ENCODE measurements at places on chromosomes 5 and 9.

GRCh38 chr9:100670719-100671118 lies 92.8 kb downstream of the CAVIN4 start:
- DNase-seq = peak; percentile 82

DNA sequence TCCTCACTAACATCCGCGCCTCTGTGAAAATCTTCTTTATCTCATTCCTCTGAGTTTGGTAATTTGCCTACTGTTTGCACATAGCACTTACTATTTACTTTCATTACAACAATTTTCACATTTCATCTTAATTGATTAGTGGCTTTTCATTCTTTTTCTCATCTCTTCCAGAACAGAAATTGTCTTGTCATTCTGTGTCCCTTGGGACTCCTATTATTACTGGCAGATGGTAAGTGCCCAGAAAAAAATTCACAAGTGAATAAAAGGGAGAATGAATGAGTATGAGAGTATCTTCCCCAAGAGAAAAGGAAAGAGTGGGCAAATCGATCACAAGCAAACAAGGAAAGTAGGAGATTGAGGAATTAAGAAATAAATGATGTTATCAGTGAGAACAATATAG lies 876.1 kb downstream of the TLE4 start:
- DNase-seq = no peak

GRCh38 chr5:144487761-144488160 lies 317.1 kb downstream of the KCTD16 start:
- no peak for DNase-seq

GRCh38 chr9:105676351-105676923 lies 14.2 kb downstream of the TAL2 start:
- no peak for DNase-seq

DNA sequence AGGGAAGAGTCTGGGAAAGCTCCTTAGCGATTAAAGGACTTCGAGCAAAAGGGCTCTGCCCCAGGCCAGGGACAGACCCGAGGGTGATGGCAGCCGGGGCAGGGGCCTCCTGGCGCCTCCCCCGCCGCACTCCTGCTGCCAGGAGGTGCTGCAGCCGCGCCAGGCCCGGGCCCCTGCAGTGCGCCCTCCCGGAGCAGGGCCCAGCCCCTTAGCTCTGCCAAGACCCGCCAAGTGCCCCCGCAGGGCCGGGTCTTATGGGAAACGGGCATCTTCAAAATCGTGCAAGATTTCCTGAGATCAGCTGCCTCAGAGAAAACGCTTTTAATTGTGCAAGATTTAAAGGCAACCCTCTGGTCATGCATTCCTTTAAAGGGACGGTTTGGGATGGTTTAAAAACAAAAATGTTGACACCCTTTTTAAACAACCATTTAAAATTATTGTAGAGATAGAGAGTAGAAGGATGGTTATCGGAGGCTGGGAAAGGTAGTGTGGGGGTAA lies 52.4 kb downstream of the CDC14B start:
- no peak for DNase-seq

DNA sequence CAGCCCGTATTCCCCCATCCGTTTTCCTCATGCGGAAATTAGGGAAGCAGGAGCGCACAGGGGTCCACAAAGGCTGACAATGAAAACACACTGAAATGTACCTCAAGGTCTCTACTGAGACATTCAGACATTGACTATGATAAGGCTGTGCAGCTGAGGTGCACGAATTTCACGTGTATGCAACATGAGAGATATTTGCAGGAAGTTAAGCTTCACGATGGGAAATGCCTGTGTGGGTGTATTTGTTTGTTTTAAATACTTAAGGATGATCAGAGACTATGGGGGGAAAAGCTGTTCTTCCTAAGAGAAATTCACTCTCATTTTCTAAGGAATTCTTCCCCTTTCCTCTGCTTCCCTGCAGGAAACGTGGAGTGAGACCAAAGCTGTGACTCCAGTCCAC lies 2.6 kb upstream of the SPATA31E1 start:
- no peak for DNase-seq

DNA sequence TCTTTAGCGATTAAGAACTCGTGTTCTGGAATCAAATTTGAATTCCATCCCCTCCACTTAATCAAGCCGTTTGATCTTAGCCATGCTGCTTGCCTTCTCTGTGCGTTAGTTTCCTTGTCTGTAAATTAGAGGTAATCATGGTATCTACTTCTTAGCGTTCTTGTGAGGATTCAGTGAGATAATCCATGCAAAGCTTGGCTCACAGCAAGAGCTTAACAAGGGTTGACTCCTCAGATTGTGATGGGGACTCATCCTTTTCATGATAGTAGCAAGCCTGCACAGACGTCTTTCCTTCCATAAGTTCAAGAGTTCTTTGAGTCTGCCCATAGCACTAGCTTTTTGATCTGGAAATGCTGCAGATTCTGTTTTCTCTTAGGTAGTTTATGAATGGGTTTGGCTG lies 72.8 kb downstream of the TRIO start:
- no peak for DNase-seq

- DNase-seq = no peak
Observed at GRCh38 chr5:42268630-42269029, 154.6 kb upstream of the GHR start.

GRCh38 chr9:125601961-125602360 lies 105.0 kb downstream of the MAPKAP1 start:
- no peak for DNase-seq

DNA sequence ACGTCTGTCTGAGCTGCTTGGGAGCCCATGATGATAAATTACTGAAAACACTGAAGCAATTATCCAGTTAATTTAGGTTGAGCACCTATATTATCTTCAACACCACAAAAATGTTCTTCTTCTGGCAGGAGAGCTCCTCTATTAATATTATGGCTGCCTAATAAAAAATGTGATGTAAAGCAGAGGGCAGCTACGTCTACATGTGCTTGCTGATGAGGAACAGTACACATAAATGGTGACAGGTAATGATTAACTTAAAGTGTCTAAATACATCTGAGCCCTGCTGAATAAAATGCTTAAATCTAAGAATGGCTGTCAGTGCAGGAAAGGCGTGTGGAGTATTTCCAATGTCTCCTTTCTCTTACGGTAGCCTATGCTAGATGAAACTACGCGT lies 131.3 kb upstream of the NR3C1 start:
- no peak for DNase-seq

DNA sequence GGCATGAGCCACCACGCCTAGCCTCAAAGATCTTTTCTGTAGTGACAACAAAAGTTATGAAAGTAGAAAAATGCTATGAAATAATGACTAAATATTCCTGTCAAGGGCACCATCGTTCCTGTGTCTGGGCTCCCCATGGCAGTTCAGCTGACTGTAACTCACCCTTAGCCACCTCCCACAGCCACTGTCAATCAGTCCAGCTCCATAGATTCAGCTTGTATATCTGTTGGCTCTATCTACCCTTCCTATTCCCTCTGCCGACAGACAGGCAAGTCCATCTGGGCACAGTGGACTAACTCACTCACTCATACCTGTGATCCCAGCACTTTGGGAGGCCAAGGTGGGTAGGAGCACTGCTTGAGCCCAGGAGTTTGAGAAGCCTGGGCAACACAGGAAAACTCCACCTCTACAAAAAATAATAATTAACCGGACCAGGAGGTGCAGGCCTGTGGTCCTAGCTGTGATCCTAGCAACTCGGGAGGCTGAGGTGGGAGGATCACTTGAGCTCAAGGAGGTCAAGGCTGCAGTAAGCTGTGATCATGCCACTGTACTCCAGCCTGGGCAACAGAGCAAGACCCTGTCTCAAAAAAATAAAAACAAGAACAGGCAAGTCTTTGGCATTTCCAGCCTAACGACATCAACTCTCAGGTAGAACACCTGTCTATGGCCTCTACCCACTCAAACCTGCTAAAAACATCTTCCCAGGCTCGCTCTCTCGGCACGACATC lies 6.2 kb downstream of the CAMSAP1 start:
- no peak for DNase-seq

GRCh38 chr5:10439692-10440091 lies 2.0 kb upstream of the ROPN1L start:
- DNase-seq = no peak

DNA sequence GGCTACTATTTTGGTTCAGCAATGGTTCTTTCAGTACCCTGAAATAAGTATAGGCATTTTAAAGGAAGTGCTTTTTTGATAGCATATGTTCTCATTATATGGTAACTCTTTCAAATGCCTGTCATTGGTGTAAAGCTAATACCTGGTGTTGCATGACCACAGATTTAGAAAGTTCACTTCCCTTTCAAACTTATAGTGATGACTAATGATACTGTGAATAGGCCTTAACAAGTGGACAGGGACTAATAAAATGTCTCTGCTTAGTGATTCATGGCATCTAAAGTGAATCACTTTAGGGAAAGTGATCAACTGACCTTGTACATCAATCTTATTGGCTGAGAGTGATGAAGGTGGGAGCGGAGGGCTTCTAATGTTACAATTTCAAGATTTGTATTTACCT lies 21.6 kb downstream of the MRPL22 start:
- DNase-seq = no peak

DNA sequence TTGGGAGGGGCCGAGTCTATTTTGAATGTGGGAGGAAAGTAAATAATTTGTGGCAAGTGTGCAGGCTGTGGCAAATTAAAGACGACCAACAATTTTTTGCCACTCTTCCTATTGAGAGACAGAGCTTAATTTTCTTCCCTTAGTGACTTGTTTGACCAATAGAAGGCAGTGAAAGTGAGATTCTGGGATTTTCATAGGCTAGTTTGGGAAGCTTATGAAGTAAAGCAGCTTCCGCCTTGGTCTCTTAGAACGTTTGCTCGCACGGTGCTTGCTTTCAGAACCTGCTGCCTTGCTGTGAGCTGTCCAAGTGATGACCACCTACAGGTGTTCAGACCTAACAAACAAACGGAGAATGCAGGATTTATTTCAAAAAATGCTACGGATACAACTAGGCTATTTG lies 6.7 kb upstream of the OR1N2 start:
- no peak for DNase-seq

DNA sequence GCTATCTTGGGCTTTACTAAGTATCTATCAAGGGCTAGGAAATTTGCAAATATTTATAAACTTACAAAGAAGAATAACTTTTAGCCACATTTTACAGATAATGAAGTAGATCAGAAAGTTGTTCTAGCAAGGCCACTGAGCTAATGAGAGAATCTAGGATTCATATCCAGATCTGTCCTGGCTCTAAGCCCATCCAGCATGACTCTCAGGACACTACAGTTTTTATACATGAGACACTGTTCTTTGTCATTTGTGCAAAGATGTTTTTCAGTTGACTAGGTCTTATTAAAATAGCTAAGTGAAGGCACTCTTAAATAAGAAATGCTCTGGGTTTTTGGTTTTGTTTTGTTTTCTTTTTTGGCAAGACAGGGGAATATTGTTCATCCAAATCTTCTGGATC lies 273.1 kb downstream of the GABRB2 start:
- DNase-seq = no peak

DNA sequence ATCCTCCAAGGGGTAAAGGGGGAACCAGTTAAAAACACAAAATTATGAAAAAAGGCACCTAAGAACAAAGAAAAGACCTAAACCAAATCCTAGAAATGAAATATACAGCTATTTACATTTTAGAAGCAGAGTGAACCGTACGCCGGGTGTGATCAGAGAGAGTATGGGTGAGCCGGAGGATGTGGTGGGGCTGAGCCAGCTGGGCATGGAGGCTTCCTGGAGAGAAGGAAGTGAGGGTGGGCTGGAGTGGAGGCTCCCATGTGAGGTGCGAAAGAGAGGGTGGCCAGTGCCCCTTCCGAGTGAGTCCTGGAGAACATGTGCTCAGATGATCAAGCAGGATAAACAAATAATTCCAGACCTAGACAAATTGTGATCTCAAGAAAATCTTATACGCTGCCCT lies 111.6 kb downstream of the CACNA1B start:
- no peak for DNase-seq

- no peak for DNase-seq
Observed at GRCh38 chr5:57818397-57818796, 335.8 kb upstream of the ACTBL2 start.

GRCh38 chr5:135225856-135226560 lies 173.0 kb downstream of the MACROH2A1 start:
- DNase-seq = no peak

DNA sequence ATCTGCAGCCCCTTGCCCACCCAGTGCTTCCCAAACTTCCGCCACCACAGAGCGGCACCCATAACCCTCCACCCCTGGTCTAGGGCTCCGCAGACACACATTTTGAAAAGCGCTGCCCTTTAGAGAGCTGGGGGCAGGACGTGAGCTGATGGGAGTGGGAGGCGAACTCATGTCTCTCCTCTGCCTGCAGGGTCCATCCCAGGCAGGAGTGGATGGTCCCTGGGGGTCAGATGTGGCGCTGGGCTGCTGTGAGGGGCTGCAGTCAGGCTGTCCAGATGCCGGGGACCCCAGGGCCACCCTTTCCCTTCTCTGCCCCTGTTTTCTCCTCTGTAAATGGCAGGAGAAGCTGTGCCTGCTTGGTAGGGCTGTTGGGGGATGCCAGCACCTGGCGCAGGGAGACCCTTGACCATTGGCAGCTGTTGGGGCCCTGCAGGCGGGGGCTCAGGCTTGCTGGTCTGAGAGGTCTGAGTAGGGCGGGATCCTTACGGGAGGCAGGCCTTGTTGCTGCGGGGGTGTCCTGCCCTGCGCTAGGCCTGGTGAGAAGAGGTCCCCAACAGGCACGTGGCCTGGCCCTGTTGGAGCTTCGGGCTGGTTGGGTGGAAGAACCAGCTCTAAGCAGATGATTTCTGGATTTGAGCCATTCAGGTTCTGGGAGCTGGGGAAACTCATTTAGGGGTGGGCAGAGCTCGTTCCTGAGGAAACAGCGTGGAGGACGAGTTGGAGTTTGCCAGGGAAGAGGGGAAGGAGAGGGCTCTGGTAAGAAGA lies 10.3 kb upstream of the RNU6ATAC start:
- no peak for DNase-seq

- DNase-seq = no peak
Observed at GRCh38 chr5:12250454-12250853, 346.2 kb upstream of the CTNND2 start.

- DNase-seq = peak; percentile 1
Observed at GRCh38 chr9:23492126-23493002, 333.7 kb downstream of the ELAVL2 start.
